ENCODE measurements at places on chromosomes 1 and 21. TPM values are rescaled to one million over a fixed set of nuclear protein-coding genes. Genes with fewer than 3 reads are reported as not detected.

Gene TAS1R1
- not detected for total RNA-seq

- no peak for DNase-seq
Measured at GRCh38 chr1:199522338-199522737, 505.2 kb upstream of the NR5A2 start.

DNA sequence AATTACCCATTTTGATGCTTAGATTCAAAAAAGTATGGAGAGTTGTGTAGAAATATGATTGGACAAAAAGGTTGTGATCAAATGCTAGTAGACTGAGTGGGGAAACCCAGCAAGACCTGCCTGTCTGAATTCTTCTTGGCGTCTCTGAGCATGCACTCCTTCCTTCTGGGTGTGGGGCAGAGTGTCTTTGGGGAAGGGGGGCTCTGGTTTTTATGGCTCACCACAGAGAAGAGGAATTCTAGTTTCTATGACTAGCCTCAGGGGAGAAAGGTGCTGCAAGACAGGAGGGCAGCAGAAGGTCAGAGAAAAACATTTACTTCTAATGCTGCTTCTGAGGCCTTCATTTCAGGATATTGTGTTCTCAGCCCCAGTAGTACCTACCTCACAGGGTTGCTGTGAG, 33.9 kb upstream of the PIGC start:
- no peak for DNase-seq

Gene IFI16
- total RNA-seq = 296 TPM

All from activated naive CD8-positive, alpha-beta T cell treated with anti-CD3 and anti-CD28 coated beads for 36 hours (primary cell).